MM.1S (cell line): ENCODE measurements at places on chromosomes 4 and X.

GRCh38 chr4:14650127-14650526, 352.2 kb upstream of the CPEB2 start:
- no peak for DNase-seq

- no peak for DNase-seq
These were observed 21.7 kb downstream of the FAM199X start for GRCh38 chrX:104187931-104188330.

DNA sequence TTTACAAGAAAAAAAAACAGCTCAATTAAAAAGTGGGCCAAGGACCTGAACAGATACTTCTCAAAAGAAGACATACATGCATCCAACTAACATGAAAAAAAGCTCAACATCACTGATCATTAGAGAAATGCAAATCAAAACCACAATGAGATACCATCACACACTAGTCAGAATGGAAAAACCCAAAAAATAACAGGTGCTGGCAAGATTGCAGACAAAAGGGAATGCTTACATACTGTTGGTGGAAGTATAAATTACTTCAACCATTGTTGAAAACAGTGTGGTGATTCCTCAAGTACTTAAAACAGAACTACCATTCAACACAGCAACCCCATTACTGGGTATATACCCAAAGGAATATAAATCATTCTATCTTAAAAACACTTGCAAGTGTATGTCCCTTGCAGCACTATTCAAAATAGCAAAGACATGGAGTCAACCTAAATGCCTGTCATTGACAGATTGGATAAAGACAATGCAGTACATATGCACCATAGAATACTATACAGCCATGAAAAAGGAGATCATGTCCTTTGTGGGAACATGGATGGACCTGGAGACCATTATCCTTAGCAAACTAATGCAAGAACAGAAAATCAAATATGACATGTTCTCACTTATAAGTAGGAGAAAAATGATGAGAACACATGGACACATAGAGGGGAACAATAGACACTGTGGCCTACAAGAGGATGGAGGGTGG, 97.6 kb downstream of the RAB28 start:
- DNase-seq: peak; percentile 59

- DNase-seq: no peak
These were observed 331.6 kb downstream of the BCOR start for GRCh38 chrX:39766085-39766726.

- DNase-seq: no peak
These were observed 18.7 kb downstream of the YIPF7 start for GRCh38 chr4:44632733-44633132.

- DNase-seq: no peak
These were observed 4.1 kb upstream of the PPBP start for GRCh38 chr4:73992050-73992449.

GRCh38 chr4:65918212-65918611, 247.9 kb upstream of the EPHA5 start:
- no peak for DNase-seq

DNA sequence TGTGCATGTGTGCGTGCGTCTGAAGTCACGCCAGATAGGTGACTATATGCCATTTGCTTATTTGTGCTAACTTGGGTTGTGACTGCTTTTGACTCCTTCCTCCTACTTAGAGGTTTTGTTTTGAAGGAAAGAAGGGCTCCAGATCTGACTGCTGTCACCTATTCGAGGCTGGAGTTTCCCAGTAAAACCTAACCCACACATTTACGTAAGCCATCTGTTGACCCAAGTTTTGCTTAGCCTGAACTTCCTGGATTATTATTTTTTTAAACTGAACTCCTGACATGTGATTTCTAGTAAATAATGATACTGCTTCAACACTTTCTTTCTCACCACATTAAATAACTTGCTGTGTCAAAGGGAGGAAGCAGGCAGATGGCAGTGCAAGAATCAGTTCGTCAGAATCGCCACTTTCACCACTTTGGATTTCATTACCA, 41.5 kb downstream of the DTHD1 start:
- no peak for DNase-seq
